Activated CD8-positive, alpha-beta T cell treated with anti-CD3 and anti-CD28 coated beads, Interleukin-2, amount 10 ng/mL, durations not matched to agents 7 days and 5 days (primary cell): ENCODE measurements at places on chromosomes 13 and 19. TPM values are rescaled to one million over a fixed set of nuclear protein-coding genes. Genes with fewer than 3 reads are reported as not detected.

- peak; percentile 87 for DNase-seq
These were observed 906 bp downstream of the ANKLE1 start for GRCh38 chr19:17282488-17283125.

- no peak for DNase-seq
These were observed 8.3 kb upstream of the ZNF14 start for GRCh38 chr19:19741184-19741583.

GRCh38 chr13:43652760-43653159 lies 134.0 kb downstream of the ENOX1 start:
- DNase-seq: no peak

DNA sequence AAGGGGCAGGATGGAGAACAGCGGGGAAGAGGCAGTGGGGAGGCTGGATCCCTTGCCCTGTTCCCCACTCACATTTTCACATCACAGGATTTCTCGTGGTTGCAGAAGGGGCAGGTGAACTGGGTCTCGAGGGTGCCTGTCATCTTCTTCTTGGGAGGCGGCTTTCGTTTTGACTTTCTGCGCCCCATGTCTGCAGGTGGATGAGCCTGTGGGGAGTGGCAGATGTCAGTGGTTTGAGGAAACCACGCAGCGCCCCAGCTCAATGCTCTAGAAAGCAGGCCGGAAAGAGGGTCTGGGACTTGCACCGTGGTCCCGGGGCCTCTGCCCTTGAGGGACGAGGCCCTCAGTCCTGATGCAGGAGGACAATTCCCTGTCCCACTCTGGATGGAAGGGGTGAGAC lies 4.9 kb downstream of the ELOF1 start:
- DNase-seq: peak; percentile 53

- DNase-seq: no peak
These were observed 22.1 kb upstream of the OLFM2 start for GRCh38 chr19:9958379-9958821.

DNA sequence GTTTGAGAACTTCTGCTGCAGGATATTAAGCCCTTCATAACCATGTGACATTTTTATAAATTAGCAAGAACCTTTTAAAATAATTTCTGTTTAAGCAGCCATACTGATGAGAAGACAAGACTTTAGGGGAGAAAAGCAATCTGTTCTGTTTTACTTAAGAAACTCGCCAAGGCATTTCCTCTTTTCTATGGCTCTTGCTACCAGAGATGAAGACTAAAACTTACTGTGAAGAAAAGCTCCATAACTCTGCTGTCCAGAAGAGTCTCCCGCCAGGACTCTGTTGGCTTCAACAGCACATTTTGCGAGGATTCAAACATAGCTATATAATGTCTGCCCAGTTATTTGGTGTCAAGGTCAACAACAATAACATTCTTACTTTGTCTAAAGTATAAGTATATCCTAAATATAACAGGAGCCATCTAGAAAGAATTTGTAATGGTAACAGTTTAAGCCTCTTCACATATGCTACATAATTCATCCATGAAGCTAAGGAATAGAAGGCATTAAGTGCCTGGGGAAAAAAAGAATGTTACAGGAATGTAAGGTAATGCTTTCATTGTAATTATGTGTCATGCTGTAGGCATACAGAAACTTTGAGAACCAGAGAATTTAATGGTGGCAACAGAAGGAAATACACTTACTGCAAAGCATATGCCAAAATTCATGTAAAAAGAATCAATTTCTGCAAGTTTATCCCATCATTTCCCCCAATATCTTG lies 53.2 kb upstream of the EEF1AKMT1 start:
- no peak for DNase-seq

- no peak for DNase-seq
These were observed 127.5 kb downstream of the SIPA1L3 start for GRCh38 chr19:38034492-38034860.

GRCh38 chr13:24173795-24174194 lies 13.3 kb downstream of the SPATA13 start:
- DNase-seq: no peak

DNA sequence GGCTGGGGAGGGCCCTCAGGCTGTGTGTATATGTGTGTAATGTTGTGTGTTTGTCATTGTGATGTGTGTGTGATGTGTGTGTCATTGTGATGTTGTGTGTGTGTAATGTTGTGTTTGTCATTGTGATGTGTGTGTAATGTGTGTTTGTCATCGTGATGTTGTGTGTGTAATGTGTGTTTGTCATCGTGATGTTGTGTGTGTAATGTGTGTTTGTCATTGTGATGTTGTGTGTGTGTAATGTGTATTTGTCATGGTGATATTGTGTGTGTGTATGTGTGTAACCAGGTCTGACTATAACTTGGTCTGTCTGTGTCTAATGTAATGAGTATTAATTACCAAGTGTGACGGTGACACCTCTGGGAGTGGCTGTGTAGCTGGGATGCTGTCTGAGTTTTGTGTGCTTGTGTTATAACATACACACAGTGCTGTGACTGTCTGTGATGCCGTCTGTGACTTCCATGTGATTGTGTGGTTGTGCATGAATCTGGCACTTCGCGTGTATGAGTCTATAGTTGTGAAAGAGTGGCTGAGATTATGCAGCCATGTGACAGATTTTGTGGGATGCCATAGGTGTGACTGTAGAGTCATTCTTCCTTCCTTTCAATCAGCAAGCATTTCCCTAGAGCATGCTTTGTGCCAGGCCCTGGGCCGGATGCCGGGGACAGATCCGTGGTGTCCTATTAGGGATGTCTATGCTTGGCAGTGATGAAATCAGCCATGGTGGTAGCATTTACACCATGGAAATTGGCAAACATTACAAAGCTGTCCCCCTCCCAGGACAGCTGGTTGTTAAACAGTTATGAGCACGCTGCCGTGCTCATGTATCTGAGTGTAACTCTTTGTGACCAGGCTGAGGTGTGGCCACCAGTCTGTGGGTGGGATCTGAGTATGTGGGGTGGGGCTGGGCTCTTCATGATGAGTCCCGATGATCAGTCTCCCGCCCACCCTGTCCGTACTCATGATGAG lies 6.4 kb downstream of the TNFSF14 start:
- no peak for DNase-seq

- no peak for DNase-seq
These were observed 221.0 kb downstream of the KLF12 start for GRCh38 chr13:73913079-73913740.

DNA sequence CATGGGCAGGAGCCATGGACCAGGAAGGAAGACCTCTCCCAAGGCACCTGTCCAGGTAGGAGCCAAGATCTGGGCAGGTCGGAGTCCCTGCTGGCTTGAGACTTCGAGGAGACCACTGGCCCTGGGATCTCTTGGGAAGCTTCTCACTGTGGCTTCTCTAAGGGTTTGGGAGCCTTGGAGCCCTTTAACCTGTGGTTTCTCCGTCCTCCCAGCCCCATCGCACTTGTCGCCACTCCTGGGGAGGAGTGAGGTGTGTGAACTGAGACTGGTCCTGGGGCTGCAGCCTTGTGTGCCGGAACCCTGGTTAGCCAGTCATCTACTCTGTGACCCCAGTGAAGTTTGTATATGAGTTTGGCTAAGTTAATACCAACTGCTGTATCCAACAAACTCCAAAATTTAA lies 8.2 kb downstream of the ZNF805 start:
- no peak for DNase-seq

- DNase-seq: no peak
These were observed 100.0 kb downstream of the RNF17 start for GRCh38 chr13:24863748-24864540.

DNA sequence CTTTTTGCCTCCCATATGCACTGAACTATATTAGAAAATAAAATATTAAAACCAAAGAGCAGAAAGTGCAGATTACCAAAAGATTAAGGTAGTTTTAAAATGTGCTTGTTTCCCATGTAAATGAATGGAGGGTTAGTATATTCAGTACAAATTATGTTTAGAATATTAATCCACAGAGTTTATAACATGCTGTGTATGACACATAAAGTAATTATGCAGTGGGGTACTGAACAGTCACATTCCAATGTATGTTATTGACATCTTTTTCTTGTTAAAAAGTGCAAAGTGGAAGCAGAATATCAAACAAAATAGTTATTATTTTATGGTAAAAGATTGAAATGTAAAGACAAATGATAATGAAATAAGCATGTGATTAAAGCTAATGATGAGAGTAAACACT lies 79.3 kb downstream of the GPC6 start:
- no peak for DNase-seq

GRCh38 chr13:22219709-22220108 lies 548.8 kb downstream of the FGF9 start:
- no peak for DNase-seq

Gene ZNF580
- 30.2 TPM for total RNA-seq

Gene KIRREL2
- 1.9 TPM for total RNA-seq

Gene CACNG6
- total RNA-seq: not detected

Gene SYNE4
- total RNA-seq: 1.8 TPM
